ENCODE measurements at places on chromosomes 4 and X.

DNA sequence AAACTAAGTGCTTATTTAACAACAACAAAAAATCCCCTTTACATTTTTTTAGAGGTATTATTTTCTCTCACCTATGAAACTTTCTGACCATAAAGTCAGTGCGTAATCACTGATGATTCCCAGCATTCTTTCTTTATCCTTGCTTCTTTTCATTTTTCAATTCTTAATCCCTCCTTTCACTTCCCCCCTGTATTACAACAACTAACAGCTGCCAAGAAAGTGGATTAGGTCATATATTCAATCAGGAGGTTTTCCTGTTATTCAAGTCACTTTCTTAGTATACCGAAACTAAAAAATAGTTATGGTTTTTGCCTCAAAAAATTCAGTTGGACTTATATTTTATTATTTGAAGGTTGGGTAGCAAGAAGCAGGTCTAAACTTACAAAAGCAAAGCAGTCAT, 2.1 kb upstream of the STAP1 start:
- DNase-seq = peak; percentile 6

DNA sequence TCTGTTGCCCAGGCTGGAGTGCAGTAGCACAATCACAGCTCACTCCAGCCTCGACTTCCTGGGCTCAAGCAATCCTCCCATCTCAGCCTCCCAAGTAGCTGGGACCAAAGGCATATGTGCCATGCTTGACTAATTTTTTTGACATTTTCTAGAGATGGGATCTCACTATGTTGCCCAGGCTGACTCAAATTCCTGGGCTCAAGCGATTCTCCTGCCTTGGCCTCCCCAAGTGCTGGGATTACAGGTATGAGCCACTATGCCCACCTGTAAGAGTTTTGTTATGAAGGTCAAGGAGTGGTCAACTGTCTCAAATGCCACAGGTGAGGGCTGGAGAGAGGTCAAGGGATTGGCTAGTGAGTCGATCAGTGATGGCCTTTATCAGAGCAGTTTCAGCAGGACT, 32.5 kb downstream of the TMEM150C start:
- no peak for DNase-seq

- DNase-seq = no peak
Measured at GRCh38 chrX:79117078-79117477, 27.4 kb upstream of the GPR174 start.

DNA sequence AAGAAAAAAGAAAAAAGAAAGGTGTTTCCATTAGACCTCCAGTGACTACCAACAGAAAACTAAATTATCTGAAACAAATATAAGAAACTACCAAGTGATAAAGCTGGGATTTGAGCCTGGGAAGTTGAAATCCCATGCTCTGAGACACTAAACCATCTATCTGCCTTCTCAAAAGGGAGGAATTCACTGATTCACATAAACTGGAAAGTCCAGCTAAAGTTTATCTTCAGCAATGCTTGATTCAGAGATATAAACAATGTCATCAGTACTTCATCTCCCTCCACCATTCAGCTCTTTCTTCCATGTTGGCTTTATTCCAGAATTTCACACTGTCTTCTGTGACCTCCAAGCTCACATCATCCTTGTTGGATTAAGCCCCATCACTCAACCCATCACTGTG, 96.3 kb downstream of the IQCM start:
- no peak for DNase-seq

GRCh38 chrX:54640103-54640690, 110.2 kb downstream of the GNL3L start:
- DNase-seq = peak; percentile 15

GRCh38 chr4:182835006-182835740, 82.0 kb downstream of the DCTD start:
- DNase-seq = no peak

- DNase-seq = no peak
Measured at GRCh38 chr4:71945791-71946190, 86.0 kb upstream of the NPFFR2 start.

Data from lung microvascular endothelial cell (primary cell).